ENCODE measurements at places on chromosomes 5 and 9.

DNA sequence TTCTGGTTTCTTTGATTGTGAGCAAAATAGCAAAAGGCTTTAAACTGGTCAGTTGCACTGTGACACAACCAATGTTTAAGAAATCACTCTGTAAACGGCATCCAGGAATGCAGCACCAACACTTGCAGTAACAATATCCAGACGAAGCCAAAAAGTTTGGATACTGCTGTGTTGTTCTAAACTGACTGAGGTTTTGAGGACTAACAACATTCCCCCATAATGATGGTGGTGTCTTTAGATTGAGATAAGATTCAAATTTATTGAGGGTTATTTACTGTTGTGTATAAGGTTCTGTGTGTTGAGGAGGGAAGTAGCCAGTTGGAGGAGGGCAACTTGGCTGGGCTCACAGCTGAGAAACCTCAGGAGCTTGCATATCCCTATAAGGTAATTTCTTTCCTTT is 353.6 kb downstream of the BNC2 start:
- DNase-seq = no peak

- no peak for DNase-seq
These were observed 687.7 kb upstream of the ARRDC3 start for GRCh38 chr5:92070786-92071185.

DNA sequence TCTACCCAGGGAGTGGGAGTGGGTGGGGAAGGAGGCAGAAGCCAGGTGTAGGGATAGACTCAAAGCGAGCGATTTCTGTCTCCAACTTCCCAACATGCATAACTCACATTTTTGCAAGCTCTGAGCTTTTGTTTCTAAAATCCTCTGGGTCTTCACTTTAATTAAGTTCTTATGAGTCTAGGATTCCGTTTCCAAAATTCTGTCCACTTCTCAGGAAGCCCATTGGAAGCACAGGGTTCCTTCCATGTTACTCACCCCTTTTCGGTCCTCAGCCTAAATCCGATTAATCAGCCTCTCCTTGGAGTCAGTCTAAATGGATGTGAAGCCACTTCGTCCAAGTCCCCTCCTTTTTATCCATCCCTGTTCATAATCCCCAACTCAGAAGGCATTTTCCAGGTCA is 1.4 kb downstream of the GPX3 start:
- no peak for DNase-seq

- DNase-seq = no peak
These were observed 943 bp upstream of the ZNF131 start for GRCh38 chr5:43119771-43120170.

- DNase-seq = no peak
These were observed 173.4 kb downstream of the DNAH5 start for GRCh38 chr5:13771011-13771571.

DNA sequence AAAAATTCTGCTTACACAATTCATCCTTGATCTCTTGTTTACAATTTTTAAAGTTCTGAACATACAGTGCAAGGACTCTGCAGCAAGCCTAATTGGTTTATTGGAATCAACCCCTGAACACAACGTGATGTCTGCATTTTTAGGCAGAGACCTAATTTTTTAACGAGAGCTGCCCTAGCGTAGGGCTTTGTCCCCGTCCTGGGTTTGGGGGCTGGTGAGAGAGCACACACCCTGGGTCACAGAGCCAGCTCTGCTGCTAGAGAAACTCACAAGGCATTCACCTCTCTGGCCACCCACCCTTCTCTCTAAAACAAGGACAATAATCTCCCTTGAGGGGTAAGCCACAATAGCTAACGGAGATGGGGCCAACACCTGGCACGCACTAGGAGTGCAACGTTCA is 28.2 kb downstream of the SH3PXD2B start:
- DNase-seq = no peak

DNA sequence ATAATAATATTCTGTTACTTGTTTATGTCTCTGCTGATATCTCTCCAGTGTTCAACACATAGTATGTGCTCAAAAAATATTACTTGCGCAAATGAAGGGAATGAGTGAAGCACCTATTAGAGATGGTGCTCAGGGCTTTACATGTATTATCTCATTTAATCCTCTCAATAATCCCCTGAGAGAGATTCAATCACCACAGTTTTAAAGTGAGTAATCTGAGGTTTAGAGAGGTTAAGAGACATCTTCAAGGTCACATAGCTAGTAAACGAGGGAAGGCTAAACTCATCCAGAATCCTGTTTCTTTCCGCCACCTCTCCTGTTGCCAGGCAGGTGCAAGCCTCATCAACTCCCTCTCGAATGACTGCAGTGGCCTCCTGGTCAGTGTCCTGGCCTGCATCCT is 82.0 kb downstream of the UGCG start:
- DNase-seq = no peak
